Adipose tissue (tissue), 3 donors: ENCODE measurements at places on chromosomes 2 and 18. TPM values are rescaled to one million over a fixed set of nuclear protein-coding genes. Genes with fewer than 3 reads are reported as not detected.

The TGFBRAP1 gene
- polyA plus RNA-seq, result 6.2 TPM

The CDKL4 gene
- polyA plus RNA-seq, result 0.06 TPM

The CERKL gene
- not detected for polyA plus RNA-seq

The UPP2 gene
- 0.22 TPM for polyA plus RNA-seq

The B4GALT6 gene
- 1.9 TPM for polyA plus RNA-seq

The ELOA2 gene
- not detected for polyA plus RNA-seq

The MAB21L4 gene
- polyA plus RNA-seq, result 0.48 TPM

The ALK gene
- 0.13 TPM for polyA plus RNA-seq

The STARD6 gene
- polyA plus RNA-seq, result not detected

The FIGN gene
- 1.7 TPM for polyA plus RNA-seq

The COPS9 gene
- polyA plus RNA-seq, result 335 TPM

The OSGEPL1 gene
- 2.4 TPM for polyA plus RNA-seq

The AKAIN1 gene
- 0.23 TPM for polyA plus RNA-seq

The HOXD13 gene
- not detected for polyA plus RNA-seq

The APCDD1 gene
- 28.9 TPM for polyA plus RNA-seq

The STAT4 gene
- polyA plus RNA-seq, result 1.7 TPM

The CCDC85A gene
- polyA plus RNA-seq, result 0.76 TPM

The RAD51AP2 gene
- not detected for polyA plus RNA-seq

The CCDC141 gene
- polyA plus RNA-seq, result 0.45 TPM

The LYPD6 gene
- polyA plus RNA-seq, result 0.56 TPM

The MTCL1 gene
- polyA plus RNA-seq, result 0.83 TPM

The LIMS3 gene
- polyA plus RNA-seq, result 1.2 TPM

The ALPI gene
- not detected for polyA plus RNA-seq

The LINC00305 gene
- polyA plus RNA-seq, result not detected

The NEU2 gene
- polyA plus RNA-seq, result not detected

The NTSR2 gene
- 1.3 TPM for polyA plus RNA-seq

The SERPINB12 gene
- not detected for polyA plus RNA-seq

The METTL4 gene
- polyA plus RNA-seq, result 4.9 TPM

The CFAP65 gene
- 0.04 TPM for polyA plus RNA-seq

The GPR35 gene
- polyA plus RNA-seq, result 2.3 TPM

The LIMS4 gene
- 2.9 TPM for polyA plus RNA-seq

The CNDP1 gene
- polyA plus RNA-seq, result 0.20 TPM

The SLC35G4 gene
- polyA plus RNA-seq, result not detected

The TACR1 gene
- 1.2 TPM for polyA plus RNA-seq

The UGT1A8 gene
- polyA plus RNA-seq, result not detected

The FOXD4L1 gene
- 0.11 TPM for polyA plus RNA-seq

The SMC6 gene
- polyA plus RNA-seq, result 2.5 TPM

The MATN3 gene
- 0.36 TPM for polyA plus RNA-seq

The ELP2 gene
- polyA plus RNA-seq, result 40.0 TPM

The CD8B2 gene
- 0.06 TPM for polyA plus RNA-seq

The TMEM37 gene
- polyA plus RNA-seq, result 9.2 TPM

The CRYGD gene
- not detected for polyA plus RNA-seq

The ACMSD gene
- not detected for polyA plus RNA-seq

The KLHL41 gene
- polyA plus RNA-seq, result 0.45 TPM

The GALR1 gene
- not detected for polyA plus RNA-seq

The DAW1 gene
- polyA plus RNA-seq, result not detected

The CNDP2 gene
- polyA plus RNA-seq, result 98.7 TPM

The RIT2 gene
- not detected for polyA plus RNA-seq

The TOGARAM2 gene
- polyA plus RNA-seq, result 0.31 TPM

The MARCO gene
- 10.1 TPM for polyA plus RNA-seq

The GATA6 gene
- 11.4 TPM for polyA plus RNA-seq

The SP5 gene
- not detected for polyA plus RNA-seq
